ENCODE measurements at places on chromosomes 11 and 22. TPM values are rescaled to one million over a fixed set of nuclear protein-coding genes. Genes with fewer than 3 reads are reported as not detected.

RFPL1 gene
- not detected for total RNA-seq

DNA sequence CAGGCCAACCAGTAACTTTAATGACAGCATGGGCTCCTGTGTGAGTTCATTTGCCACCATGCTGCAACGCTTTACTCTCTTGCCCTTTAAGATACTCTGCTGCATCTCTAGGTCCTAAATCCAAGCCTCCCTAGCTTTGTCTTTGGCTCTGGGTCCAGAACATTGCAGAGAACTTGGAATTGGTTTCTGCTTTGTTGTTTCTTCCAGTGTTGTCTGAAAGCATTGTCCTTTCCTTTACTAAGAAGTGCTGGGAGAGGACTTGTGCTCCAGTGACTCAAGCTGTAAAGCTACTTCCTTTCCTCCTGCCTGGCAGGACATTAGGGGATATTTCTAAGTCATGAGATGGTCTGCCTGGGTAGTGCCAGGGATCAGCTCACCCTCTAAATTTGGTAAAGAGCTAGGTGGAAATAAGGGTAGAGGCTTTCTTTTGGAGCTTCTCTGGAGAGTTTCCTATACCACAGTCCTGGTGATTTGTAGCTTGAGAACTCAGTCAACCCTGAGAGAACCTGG lies 202.5 kb upstream of the CADM1 start:
- no peak overlapping the region for H3K4me3 ChIP-seq
- H3K36me3 ChIP-seq: no peaks in the 10 kb centered on the region
- H3K27me3 ChIP-seq: no peaks in the 10 kb centered on the region
- DNase-seq: no peak
- no peak overlapping the region for H3K27ac ChIP-seq
- no peaks in the 10 kb centered on the region for H3K4me1 ChIP-seq

- no peak overlapping the region for H3K27ac ChIP-seq
- H3K4me3 ChIP-seq: no peak overlapping the region
- H3K27me3 ChIP-seq: no peaks in the 10 kb centered on the region
- H3K36me3 ChIP-seq: no peaks in the 10 kb centered on the region
- DNase-seq: no peak
These were observed 609.5 kb downstream of the BRD1 start for GRCh38 chr22:49218142-49218541.

- no peak overlapping the region for H3K27ac ChIP-seq
- no peaks in the 10 kb centered on the region for H3K27me3 ChIP-seq
- H3K4me1 ChIP-seq: peaks cover 6% of the 10 kb centered on the region
These were observed 96.5 kb downstream of the RRM1 start for GRCh38 chr11:4191031-4191571.

MISFA gene
- not detected for total RNA-seq

APOA4 gene
- 10,211 TPM for total RNA-seq
